Right atrium auricular region (tissue), 2 donors: ENCODE measurements at places on chromosomes 11 and 22. TPM values are rescaled to one million over a fixed set of nuclear protein-coding genes. Genes with fewer than 3 reads are reported as not detected.

GUCY1A2 gene
- 1.7 TPM for total RNA-seq

MS4A6E gene
- not detected for total RNA-seq

KDELR3 gene
- total RNA-seq, result 9.2 TPM

GDPD4 gene
- total RNA-seq, result not detected

LGALS12 gene
- 2.9 TPM for total RNA-seq

OR6T1 gene
- not detected for total RNA-seq

OR5P2 gene
- not detected for total RNA-seq

SLN gene
- 1,160 TPM for total RNA-seq

GRCh38 chr11:104582431-104582830 lies 315.8 kb downstream of the CASP12 start:
- H3K36me3 ChIP-seq, result no peaks in the 10 kb centered on the region
- no peak for DNase-seq
- H3K27me3 ChIP-seq, result no peaks in the 10 kb centered on the region

DNA sequence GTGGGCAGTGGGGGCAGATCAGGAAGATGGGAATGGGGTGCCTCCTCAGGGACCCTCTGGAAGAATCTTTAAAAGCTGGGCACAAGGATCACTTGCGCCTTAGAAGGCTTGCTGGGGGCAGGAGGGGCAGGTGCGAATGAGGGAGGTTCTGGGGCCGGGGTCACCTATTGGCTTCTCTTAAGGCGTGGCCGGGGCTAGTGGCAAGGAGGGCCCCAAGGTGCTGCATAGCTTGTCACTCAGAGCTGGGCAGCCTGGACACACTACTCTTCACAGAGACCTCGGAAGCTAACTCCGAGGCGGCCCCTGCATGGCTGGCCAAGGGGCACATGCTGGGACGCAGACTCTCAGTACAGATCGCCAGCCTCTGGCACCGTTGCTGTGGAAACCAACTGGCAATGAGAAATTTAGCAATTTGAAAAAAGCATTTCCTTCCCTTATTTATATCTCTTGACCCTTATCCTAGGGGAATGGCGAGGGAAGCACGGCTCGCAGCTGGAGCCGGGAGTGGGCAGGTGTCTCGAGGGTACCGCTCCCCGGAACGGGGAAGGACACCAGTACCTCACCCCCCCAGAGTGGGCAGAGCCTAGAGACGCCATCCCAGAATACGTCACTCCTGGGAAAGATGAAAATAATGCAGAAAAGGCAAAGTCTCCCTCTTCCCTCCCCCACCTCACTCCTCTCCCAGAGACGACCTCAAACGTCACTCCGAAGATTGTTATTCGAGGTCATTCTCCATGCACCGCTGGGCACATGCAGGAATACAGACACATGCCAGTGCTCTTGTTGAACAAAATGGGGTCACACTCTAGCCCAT lies 188.1 kb downstream of the CTTN start:
- no peaks in the 10 kb centered on the region for H3K36me3 ChIP-seq
- H3K27ac ChIP-seq, result no peak overlapping the region
- no peaks in the 10 kb centered on the region for H3K4me1 ChIP-seq
- DNase-seq, result no peak
- no peaks in the 10 kb centered on the region for H3K27me3 ChIP-seq

- peaks cover 45% of the 10 kb centered on the region for H3K36me3 ChIP-seq
- H3K27me3 ChIP-seq, result no peaks in the 10 kb centered on the region
- DNase-seq, result no peak
- peak overlapping the region; percentile 85 for H3K4me3 ChIP-seq
Observed at GRCh38 chr22:36386351-36386899, 1.3 kb downstream of the MYH9 start.

DNA sequence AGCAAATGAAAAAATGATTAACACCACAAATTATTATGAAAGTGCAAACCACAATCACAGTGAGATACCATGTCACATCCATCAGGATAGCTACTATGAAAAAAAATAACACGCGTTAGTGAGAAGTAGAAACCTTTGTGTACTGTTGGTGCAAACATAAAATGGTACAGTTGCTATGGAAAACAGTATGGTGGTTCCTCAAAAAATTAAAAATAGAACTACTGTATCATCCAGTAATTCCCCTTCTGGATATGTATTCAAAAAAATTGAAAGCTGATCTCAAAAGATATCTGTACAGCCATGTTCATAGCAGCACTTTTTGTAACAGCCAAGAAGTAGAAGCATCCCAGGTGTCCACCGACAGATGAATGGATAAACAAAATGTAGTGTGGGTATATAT lies 43.4 kb downstream of the CCDC81 start:
- no peak overlapping the region for H3K27ac ChIP-seq
- no peak for DNase-seq
- no peak overlapping the region for H3K4me3 ChIP-seq
- no peaks in the 10 kb centered on the region for H3K27me3 ChIP-seq
- H3K4me1 ChIP-seq, result no peaks in the 10 kb centered on the region
